Stimulated activated CD8-positive, alpha-beta memory T cell treated with anti-CD3 and anti-CD28 coated beads, Interleukin-4, amount 100 ng/mL, for 4 hours (primary cell): ENCODE measurements at places on chromosomes 1 and 21.

GRCh38 chr1:229792012-229792975 lies 166.2 kb downstream of the URB2 start:
- DNase-seq, result no peak

GRCh38 chr1:7869136-7869920 lies 16.5 kb upstream of the UTS2 start:
- DNase-seq, result no peak

DNA sequence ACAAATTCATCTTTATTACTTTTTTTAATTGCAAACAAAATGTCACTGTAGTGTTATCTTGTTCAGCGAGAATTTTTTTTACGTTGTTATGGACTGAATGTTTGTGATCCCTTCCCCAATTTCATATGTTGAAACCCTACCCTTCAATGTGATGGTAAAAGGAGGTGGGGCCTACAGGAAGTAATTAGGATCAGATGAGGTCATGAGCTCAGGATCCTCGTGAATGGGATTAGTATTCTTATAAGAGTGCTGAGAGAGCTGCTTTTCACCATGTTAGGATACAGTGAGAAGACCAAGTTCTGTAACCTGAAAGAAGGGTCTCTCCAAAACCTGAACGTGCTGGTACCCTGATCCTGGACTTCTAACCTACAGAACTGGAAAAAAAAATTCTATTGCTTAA lies 646.0 kb upstream of the TMPRSS15 start:
- DNase-seq, result no peak

DNA sequence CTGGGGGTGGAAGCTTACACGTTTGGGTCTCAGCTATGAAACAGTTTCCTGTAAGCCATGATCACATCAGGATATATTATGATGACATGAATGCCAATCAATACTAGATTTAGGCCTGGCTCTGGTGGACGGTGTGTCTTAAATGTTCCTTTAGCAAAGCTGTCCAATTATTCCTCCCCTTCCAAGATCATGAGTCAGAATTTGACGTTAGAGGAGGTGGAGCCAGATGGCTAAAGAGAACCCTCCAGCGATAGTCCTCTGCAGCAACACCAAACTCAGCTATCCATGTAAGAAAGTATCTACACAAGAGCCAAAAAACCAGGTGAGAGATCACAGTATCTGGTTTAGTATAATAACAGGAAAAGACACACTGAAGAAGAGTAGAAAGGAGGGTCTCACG lies 47.8 kb downstream of the PACC1 start:
- no peak for DNase-seq

- no peak for DNase-seq
Measured at GRCh38 chr1:1758059-1758621, 20.1 kb downstream of the NADK start.

DNA sequence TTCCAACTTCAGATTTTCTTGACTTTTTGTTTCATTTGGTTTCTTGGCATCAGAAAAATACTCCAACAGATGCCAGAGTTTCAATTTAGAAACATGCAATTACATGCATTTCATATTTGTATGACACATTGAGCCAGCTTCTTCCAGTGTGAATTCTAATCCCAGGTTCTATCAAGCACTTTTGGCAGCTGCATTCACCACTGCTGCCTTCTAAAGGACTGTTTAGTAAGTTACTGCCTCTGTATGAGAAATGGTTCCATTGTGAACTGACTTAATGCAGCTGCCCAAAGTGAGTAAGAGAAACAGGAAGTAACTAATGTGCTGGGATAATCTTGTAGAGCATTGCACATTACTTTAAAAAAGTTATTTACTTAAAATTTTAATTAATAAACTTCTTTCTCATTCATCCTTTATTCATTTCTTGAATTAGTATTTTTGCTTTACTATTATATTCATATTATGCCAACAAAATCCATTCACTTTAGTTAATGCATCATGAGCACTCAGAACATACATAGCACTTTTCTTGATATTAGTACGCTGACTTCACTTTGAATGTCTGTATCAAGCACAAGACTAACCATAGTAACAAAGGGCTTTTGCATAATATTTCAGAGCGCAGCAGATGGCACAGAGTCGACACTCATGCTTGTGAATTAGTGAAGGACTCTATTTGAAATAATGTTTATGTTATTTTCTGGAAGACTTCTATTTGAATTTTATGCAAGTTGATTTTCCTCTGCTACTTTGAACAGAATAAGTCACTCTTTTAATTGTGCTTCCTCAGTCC lies 9.8 kb downstream of the RGS18 start:
- no peak for DNase-seq

- no peak for DNase-seq
Measured at GRCh38 chr1:42758641-42759040, 8.2 kb downstream of the P3H1 start.

DNA sequence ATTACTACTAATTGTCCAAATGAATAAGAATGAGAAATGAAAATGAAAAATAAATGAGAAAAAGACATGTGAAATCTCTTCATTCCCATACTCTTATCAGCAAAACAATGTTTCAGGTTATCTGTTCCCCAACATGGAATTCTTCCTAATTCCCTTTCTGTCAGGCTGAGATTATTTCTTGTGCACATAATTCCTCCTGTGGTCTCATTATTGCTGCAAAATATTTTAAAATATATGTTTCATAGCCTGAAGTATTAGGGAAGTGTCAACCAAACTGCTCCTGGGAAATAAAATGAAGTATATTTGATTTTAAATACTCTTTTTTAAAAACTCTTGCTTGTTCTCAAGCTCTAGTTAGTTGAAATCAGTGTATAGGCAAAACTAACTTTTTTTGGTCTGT lies 314.9 kb downstream of the USP25 start:
- DNase-seq, result no peak

GRCh38 chr1:156194300-156194652 lies 372 bp downstream of the SLC25A44 start:
- no peak for DNase-seq

DNA sequence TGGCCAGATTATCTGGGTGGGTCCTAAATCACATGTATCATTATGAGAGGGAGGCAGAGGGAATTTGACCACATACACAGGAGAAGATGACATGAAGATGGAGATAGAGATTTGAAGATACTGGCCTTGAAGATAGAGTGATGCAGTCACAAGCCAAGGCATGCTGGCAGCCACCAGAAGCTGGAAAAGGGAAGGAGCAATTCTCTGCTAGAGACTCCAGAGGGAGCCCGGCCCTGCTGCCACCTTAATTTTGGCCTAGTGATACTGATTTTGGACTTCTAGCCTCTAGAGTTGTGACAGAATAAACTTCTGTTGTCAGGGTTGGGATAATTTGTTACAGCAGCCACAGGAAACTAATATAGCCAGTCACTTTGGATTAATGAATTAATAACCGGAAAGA lies 2.2 kb upstream of the PRDM2 start:
- no peak for DNase-seq

DNA sequence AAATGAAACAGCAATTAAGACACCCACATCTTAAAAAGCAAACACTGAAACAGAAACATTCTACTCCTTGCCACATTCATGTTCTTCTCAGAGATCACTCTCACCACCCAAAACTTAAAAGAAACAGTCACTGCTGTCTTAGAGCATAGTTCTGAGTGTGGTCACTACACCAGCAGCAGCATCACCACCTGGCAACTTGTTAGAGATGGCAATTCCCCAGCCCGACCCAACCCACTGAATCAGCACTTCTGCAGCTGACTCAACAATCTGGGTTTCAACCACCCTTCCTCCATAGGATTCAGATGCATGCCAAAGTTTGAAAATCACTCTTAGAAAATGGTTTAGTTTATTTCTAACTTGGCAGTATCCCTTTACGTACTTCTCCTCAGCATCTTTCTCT lies 126.1 kb downstream of the CDC42BPA start:
- no peak for DNase-seq

DNA sequence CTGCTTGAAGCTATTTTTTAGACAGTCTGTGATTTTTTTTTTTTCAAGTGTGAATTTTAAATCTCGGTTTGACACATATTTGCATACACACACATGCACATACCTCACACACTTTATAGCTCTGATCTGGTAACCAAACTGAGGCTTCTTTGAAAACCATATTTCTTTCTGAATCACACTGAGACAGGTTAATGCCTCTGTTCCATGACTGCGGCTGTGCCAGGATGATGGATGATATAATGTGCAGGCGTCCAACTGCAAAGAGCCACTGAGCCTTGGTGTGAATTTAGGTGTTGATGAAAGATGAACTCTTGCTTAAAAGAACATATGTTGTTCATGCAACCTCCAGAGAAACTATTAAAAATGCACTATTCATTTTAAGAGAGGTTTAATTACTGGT lies 504.0 kb upstream of the OLFM3 start:
- DNase-seq, result no peak

GRCh38 chr1:47164552-47164951 lies 25.3 kb downstream of the PDZK1IP1 start:
- DNase-seq, result no peak

- peak; percentile 3 for DNase-seq
Measured at GRCh38 chr1:88800382-88801051, 90.8 kb downstream of the GTF2B start.

GRCh38 chr1:41520951-41521752 lies 36.7 kb upstream of the EDN2 start:
- DNase-seq, result no peak

DNA sequence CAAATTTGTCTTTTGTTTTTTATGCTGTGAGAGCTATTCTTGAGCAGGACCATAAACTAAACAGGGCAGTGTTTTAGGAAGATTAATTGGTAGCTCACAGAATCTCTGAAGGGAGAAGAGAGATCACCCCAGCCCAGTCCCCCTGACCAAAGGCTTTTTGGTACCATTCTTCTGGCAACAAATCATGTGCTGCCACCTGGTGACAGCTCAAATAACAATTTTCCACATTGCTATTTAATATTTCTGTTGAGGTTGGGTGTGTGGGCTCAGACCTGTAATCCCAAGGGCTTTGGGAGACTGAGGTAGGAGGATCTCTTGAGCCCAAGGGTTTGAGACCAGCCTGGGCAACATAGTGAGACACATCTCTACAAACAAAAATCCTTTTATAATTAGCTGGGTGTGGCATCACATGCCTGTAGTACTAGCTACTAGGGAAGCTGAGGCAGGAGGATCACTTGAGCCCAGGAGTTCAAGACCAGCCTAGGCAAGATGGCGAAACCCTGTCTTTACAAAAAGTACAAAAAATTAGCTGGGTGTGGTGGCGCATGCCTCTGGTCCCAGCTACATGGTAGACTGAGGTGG lies 2.2 kb upstream of the TESK2 start:
- peak; percentile 20 for DNase-seq
